ENCODE measurements at places on chromosomes 1 and 21.
A peak's percentile ranks its signal among the peaks of the same experiment; 100 is the strongest.

DNA sequence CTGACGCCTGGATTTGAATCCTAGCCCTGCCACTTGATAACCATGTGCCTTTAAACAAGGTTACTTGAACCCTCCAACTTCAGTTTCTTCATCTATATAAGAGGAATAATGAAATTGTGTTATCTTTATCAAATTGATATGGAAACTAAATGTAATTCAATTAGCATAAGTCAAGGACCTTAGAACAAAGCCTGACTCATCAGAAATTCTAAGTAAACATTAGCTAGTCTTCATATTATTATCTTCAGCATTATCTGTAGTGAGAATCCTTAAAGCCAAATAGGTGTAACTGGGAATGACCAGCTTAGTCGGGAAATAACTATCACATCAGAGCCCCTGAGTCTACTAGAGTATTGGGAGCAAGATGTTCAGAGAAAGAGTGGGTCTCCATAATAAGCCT, 6.6 kb downstream of the SELL start:
- no peak for DNase-seq

DNA sequence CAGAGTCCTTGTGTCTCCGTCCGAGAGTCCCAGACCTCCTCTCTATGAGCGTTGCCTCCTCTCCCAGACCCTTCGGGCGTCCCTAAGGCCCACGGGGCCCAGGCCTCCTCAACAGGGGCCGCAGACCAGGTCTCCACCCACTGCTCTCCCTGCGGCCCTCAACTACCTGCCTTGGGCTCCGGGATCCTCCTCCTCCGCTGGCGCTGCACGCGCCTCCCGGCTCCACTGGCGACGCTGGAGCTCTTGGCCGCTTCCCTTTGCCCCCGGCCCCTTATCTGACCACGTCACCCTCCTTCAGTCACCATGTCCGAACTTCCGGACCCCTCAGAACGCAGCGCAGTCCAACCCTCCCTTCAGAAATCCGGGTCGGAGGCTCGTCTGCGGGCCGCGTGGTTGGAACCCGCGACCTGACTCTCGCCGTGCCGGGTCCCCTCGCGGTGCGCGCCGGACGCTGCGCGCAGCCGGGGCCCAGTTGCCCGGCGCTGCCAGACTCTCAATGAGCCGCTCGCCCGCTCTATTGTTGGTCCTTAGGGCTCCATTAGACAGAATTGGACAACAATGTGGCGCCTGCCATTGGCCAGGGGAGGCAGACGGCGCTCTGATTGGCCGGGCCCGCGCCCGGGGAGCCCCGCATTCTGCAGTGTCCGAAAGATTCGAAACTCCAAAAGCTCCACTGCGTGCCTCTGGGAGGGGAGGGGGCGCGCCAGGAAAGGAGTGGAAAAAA, at the start of gene DMRTA2:
Gene DMRTA2, minus strand, starts transcription at position 498 of the 724 bp plus-strand sequence. CDS start 1,907 bp downstream, outside the sequence.
- DNase-seq: no peak

DNA sequence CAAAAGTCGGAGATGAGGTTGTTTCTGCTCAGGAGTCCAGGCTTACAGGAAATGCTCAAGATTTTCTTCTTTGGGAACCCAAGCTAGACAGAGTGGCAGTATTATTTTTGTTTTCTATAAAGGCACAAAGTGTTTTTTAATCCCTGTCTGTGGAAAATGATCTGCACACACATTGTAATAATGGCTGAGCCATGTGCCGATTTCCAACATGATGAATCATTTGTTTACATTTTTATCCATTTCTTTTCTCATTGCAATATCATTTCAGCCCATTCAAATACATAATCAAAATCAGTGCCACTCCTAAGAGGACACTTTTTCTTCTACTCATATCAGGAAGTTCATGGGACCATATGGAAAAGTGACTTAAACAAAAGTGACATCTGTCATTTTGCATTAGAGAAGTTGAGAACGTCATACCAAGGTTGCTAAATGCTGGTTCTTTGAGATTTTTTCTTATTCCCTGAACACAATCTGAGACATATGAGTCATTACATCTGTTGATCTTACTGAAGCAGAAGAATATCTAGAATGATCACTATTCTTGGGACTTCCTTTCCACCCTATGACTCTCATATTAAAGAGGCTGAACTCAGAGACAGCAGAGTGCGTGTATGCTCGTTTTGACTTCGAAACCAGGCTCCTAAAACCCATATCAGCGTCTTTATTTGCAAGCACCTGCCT, 44.9 kb downstream of the ACTA1 start:
- DNase-seq: no peak

- DNase-seq: no peak
Observed at GRCh38 chr1:162993846-162994245, 75.3 kb upstream of the RGS4 start.

DNA sequence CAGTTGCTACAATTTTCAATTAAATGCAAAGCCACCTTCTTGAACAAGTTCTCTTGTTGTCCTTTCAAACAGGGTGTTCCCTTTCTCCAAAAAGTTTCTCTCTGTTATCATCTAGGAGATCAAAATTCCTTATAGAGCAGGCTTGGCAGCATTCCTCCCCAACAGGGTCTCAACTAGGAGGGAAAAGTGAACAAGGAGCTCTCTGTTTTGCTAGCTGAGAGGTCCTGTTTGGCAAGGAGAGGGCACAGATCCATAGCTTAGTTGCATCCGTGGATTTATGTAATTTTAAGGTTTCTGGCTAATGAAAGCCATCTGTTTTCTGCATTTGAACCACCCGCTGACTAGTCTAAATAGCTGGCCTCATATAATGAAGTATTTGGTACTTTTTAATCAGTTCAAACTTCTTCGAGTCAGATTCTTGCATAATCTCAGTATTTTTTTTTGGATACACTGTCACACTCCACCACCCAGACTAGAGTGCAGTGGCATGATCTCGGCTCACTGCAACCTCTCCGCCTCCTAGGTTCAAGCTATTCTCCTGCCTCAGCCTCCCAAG, 54.0 kb downstream of the APP start:
- no peak for DNase-seq

- no peak for DNase-seq
Observed at GRCh38 chr21:45299864-45300785, 12.4 kb upstream of the POFUT2 start.

- DNase-seq: no peak
Observed at GRCh38 chr1:101920577-101920976, 76.1 kb downstream of the OLFM3 start.

GRCh38 chr1:206784471-206784903, 12.2 kb upstream of the IL10 start:
- DNase-seq: no peak

- DNase-seq: no peak
Observed at GRCh38 chr1:29597861-29598260, 361.5 kb downstream of the PTPRU start.

DNA sequence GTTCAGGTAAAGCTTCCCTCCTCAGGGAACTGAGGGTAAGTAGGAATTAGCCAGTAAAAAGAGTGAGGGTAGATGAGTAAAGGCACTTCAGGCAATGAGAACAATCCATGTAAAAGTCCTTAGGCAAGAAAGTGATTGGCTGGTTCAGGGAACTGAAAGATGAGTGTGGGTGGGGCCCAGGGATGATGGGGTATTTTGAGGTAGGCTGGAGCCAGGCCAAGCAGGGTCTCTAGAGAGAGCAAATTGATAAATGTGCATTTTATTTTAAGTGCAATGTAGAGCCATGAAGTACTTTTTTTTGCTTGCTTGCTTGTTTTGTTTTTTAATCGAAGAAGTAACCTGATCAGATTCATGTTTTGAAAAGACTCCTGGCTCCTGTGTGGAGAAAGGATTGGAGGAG, 26.5 kb downstream of the OSBPL9 start:
- DNase-seq: no peak

GRCh38 chr21:22201126-22201525, 1202.9 kb downstream of the NCAM2 start:
- no peak for DNase-seq

GRCh38 chr1:230212405-230212936, 145.4 kb downstream of the GALNT2 start:
- DNase-seq: no peak

GRCh38 chr1:109025694-109026093, 16.2 kb downstream of the WDR47 start:
- no peak for DNase-seq

GRCh38 chr1:160413716-160414115, 13.4 kb downstream of the VANGL2 start:
- DNase-seq: no peak

DNA sequence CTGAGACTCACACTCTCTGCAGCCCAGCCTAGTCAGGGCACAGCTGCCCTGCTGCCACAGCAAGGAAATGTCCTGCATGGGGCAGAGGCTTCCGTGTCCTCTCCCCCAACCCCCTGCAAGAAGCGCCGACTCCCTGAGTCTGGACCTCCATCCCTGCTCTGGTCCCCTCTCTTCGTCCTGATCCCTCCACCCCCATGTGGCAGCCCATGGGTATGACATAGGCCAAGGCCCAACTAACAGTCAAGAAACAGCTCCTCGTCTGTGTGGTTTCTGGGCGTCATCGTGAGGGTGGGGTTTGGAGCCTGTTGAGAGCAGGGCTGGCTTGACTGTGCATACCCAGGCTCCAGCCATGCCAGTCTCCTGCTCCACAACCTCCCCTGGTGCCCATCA, 19.5 kb downstream of the FAAH start:
- peak; percentile 31 for DNase-seq

DNA sequence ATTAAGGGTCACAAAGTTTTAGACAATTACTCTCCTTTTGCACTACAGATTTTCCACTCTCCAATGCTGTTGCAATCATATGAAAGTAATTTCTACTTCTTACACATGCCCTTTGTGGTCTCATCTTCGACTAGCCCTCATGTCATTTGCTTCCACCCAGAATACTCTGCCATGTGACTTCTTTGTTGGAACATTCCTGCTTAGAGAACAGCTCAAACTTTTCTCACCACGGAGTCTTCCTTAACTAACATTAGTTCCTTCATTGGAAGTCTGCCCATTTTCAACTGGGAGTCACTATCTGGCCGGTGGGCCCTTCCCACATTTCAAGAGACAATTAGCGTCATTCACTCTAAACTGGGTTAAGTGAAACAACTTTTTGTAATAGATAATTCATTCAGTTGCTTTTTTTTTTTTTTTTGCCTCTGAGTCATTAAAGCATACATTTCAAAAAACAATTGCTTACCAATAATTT, 142.6 kb upstream of the PALMD start:
- DNase-seq: no peak

- DNase-seq: no peak
Observed at GRCh38 chr1:179786815-179787685, 44.0 kb downstream of the FAM163A start.

- no peak for DNase-seq
Observed at GRCh38 chr21:15706696-15707095, 23.1 kb upstream of the USP25 start.

GRCh38 chr1:34696230-34696629, 58.6 kb upstream of the GJB5 start:
- DNase-seq: no peak

- no peak for DNase-seq
Observed at GRCh38 chr1:231422798-231423309, 767 bp upstream of the EGLN1 start.

DNA sequence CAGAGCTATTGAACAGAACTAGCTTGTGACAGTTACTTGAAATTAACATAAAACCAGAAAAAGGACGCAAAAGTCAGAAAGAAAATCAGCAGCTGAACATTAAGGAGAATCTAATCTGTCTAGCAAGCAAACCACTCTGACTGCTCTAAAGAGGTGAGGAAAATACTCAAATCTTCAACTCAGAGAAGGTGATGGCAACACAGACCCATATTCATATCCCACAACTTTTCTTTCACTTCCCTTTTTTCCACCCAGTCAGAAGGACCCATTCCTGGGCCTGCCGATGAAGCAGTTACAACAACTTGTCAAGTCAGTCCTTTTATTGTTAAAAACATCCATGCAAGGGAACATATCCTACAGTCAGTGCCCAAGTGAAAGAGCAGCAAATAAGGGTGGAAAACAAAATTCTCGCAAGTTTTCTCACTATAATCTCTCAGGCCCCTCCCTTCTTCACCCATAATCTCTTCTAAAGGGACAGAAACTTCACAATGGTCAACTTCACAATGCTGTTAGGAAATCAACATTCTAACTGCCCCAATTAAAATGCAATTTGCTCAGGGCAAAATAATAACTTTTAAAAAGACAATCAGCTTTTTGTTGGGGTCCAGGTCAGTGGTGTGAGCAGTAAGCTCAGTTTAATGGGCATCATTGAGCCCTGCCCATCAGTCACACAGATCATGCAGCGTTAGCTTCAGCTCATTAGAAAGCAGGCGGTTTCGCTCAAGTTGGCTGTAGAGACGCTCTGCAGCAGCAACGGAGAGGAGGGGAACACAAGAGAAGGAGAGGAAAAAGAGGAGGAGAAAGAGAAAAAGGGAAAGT, 3.6 kb upstream of the NUP210L start:
- DNase-seq: no peak

GRCh38 chr1:72366466-72366865, 84.1 kb upstream of the NEGR1 start:
- no peak for DNase-seq

GRCh38 chr1:205791568-205792180, 16.4 kb upstream of the RAB29 start:
- peak; percentile 34 for DNase-seq

DNA sequence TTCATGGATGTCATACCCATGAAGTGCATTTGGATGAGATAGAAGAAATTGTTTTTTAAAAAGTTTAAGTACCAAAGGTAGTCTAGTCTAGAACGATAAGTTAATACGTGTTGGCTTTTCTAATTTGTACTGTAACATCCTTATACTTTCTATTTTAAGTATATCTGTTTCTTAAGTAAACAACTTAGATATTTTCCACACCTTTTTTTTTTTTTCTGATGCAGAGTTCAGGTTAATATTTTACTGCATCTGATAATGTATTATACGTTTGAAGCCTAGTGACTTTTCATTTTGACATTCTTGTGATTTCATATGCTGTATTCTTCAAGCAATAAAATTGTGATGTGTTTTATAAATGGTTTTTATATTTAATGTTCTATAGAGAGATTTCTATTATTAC, 16.5 kb downstream of the DR1 start:
- DNase-seq: no peak

DNA sequence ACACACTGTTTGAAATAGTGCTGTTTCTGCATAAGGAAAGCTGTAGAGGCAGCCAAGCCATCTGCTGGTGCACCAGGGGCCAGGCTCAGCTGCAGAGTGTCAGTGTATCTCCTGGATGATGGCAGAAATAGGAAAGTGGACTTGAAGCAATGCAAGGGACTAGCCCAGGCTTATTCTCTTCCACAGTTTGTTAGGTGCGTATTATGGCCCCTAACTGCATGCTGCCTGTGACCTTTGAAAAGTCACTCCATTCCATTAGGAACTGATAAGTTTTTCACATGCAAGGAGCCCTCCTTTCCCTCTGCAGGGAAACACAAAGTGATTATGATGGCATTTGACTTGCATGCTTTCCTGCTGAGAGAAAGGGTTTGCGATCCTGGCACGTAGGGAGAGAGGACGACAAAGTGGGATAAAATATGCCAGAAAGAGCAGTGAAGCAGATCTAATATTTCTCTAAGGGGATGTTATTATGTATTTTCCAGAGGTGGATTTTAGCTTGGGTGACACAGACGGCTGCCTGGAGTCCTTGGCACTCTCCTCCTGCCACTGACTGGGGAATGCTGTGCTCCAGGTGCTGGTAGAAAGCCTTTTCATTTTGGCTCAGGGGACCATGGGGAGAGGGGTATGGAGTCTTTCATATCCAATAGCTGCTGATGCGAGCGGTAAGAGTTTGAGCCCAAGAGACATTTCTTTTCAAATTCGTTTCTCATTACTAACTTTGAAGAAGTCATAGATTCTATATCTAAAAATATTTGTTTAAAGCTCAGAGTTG, 402.1 kb upstream of the B3GALT2 start:
- no peak for DNase-seq

Measured in anterior cingulate cortex (tissue), 58 donors.